ENCODE measurements at places on chromosomes 11 and 22. TPM values are rescaled to one million over a fixed set of nuclear protein-coding genes. Genes with fewer than 3 reads are reported as not detected.

- peak; percentile 75 for DNase-seq
These were observed 45.5 kb downstream of the PIWIL3 start for GRCh38 chr22:24728790-24729637.

GRCh38 chr11:35549787-35550186 is 24.4 kb upstream of the PAMR1 start:
- DNase-seq: no peak

The KCNJ5 gene
- 3.3 TPM for total RNA-seq

DNA sequence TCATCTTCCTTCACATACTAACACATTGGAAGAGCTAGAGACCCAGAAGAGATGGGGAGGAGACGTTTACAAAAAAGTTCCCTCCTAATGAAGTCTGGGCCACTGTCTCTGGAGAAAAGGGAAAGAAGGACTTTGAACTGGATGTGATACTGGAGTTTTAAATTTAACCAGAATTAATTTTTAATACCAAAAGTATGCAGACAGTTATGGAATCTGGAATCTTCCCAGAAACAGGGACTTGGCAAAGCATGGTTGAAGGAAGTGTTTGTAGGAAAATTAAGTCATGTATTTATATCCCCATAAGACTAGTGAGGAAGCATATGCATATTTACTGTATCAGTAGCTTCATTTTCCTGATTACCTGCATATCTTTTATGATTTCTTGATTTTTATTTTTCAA is 215.5 kb downstream of the TTC28 start:
- DNase-seq: no peak

DNA sequence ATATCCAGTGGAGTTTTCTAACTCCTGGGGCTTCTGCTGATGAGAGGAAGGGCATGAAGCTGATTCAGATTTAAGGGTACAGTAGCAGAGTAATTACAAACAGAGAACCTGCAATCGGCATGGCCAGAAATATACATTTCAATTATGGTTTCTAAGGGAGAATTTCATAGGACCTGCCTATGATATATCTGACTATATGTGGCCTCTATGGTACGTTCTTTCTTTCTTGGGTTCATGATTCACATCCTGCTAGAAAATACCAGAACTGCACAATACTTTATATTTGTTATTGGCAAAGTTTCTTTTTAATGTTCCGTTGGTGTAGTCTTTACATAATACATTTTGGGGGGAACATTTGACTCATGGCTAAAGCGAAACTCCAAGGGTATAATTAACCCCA is 63.1 kb upstream of the TTC12 start:
- DNase-seq: no peak

DNA sequence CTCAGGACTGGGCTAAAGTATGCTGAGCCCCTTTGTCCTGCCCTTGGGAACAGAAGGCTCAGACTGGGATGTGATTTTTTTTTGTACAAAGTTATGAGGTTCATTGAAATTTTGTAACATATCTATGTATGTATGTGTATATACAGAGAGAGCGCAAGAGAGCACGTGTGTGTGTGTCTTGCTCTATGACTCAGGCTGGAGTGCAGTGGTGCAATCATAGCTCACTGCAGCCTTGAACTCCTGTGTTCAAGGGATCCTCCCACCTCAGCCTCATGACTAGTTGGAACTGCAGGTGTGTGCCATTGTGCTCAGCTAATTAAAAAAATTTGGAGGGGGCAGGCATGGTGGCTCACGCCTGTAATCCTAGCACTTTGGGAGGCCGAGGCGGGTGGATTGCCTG is 5.7 kb downstream of the TMEM25 start:
- DNase-seq: no peak

The CRYBB3 gene
- total RNA-seq: 0.36 TPM

The SLC5A4 gene
- 0.52 TPM for total RNA-seq

DNA sequence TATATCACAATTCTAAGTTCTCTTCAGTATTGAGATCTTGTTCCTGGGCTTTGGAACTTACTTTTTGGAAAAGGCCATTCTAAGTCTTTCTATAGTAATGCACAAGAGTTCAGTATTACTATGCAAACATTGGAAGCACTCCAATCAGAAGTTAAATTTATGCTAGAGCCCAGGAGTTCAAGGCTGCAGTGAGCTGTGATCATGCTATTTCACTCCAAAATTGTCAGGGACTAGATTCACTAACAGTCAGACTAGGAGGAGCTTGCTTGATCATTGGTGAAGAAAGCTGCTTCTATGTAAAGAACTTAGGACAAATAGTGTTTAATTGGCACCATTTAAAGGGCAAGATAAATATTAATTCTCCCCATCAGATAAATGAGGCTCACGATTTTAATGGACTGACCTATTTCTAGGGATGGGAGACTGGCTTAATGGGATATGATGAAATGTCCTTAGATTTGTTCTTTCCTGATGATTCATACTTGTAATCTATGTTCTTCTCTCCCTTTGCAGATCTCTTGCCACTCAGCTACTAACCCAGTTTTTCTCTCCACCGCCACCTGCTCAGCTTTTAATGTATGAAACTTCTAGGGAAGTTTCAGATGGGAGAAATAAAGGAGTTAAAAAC is 32.6 kb upstream of the TMEM123 start:
- no peak for DNase-seq

GRCh38 chr11:1736447-1736992 is 13.9 kb downstream of the IFITM10 start:
- no peak for DNase-seq

DNA sequence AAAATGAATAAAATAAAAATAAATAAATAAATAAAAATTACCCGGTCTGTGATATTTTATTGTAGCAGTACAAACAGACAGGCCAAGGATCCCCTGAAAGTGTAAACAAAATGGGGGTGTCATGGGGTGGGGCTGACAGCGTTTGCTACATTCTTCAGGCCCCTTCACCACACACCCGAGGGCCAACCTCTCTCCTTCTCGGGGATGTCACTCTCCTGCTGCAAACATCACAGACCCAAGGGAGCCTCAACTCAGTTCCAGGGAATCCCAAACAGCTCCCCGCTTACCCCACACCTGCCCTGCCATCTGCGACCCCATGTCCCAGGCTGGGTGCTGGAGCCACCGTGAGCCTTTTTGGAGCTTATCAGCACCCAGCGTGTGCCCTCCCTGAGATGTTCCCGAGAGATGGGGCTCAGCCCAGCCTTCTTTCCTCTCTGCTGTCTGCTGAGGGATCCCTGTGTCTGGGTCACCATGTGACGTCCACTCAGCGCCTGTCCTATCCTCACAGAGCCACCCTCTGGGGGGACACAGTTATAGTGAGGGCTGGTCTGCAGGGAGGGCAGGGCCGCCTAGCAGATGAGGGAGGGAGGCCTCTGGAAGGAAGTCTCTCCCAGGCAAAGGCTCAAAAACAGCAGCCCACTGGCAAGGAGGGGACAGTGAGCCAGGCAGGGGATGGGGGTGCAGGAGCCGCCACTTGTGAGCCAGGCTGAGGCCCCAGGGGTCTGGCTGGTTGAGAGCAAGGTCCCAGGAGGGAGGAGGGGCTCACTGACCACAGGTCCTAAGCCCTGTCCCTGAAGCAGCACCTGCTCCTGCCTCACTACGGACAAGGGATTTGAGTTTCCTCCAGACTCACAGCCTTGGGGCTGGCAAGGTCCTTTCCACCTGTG is 1041.6 kb downstream of the BRD1 start:
- no peak for DNase-seq

- no peak for DNase-seq
These were observed 256.1 kb upstream of the NCAM1 start for GRCh38 chr11:112705148-112705547.

DNA sequence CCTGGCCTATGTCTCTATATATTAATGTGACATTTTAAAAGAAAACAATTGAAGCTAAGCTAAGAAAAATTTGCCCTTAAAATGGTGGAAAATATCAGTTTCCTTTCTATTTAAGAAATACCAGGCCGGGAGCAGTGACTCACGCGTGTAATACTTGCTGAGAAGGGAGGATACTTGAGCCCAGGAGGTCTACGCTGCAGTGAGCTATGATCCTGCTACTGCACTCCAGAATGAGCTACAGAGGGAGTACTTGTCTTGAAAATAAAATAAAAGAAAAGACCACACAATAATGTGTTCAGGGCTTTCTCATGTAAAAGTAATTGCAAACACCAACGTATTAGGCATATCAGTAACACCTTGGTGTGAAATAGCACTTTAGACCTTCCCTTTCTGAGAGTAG is 1.4 kb upstream of the PRSS23 start:
- DNase-seq: no peak

GRCh38 chr22:47558828-47559700 is 796.6 kb downstream of the TBC1D22A start:
- DNase-seq: no peak

DNA sequence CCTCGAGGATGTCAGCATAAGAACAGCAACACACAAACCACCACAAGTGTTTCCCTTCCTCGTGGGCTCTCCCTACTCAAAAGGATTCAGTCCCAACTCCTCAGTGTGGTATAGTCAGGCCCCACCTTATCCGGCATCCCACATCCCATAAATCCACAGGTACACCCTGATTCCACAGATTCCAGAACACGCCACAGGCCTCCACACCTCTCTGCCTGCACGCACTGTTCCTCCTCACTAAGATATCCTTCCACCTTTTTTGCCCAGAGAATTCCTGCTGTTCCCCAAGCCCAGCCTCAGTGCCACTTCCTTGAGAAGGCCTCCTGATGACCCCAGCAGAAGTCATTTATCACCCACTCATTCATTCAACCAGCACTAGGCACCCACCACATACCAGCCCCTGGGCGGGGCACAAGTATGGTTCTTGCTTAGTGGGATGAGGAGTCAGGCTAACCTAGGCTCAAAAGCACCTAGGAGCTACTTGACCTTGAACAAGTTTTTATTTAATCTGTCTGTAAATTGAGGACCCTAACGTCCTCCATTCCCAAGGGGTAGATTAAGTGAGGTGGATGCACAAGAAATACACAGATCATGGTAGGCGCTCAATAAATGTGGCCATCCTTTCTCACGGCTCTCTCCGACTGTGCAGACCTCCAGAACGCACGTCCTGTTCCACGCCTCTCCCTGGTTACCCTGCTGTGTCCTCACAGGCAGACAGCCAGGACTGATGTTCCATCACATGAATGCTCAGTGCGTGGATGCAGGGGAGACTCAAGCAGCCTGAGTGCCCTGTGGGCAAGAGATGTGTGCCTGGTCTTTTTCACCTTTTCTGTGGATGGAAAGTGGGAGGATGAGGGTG is 2.1 kb upstream of the KCNJ4 start:
- DNase-seq: no peak

GRCh38 chr11:37110385-37110784 is 512.3 kb upstream of the RAG2 start:
- no peak for DNase-seq

GRCh38 chr11:109480251-109480650 is 58.3 kb downstream of the C11orf87 start:
- DNase-seq: no peak

DNA sequence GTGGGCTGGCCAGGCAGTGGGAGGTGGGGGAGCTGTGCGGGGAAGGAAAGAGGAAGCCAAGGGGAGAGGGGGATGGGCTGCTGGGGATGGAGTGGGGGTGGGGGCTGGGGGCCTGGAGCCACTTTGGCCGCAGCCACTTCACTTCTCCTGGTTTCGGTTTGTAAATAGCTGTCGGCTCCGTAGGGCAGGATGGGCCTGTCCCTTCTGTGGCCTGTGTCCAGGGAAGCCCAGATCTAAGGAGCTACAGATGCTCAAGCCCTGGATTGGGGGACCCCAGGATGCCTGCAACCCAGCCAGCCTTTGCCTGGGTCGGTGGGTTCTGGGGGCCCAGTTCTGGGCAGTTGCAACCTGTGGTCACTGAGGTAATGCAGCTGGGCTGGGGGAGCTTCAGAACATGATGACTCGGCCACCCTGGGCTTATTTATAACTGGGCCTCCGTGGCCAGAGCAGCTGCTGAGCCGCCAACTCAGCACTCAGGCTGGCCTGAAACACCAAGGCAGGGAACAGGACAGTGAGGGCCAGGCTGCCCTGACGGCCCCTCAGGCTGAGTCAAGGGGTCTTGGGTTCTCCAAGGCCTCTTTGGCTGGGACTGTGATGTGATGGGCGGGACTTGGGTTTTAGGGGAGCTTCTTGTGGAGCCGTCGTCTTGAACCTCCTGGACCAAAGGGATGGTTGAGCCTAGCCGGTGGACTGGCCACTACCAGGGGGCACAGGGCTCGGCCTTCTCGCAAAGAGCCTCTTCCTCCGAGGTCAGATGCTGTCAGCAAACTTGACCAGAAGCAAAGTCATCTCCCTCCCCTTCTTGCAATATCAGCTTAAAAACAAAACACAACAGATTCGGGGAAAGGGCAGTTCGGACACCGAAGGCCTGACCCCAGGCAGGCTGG is 15.0 kb upstream of the SLC39A13 start:
- no peak for DNase-seq

The PLA2G3 gene
- not detected for total RNA-seq

The DEUP1 gene
- total RNA-seq: not detected

The APOBEC3H gene
- 0.21 TPM for total RNA-seq

The UBQLNL gene
- 0.14 TPM for total RNA-seq

The MMP10 gene
- not detected for total RNA-seq

The OR10A2 gene
- total RNA-seq: not detected

DNA sequence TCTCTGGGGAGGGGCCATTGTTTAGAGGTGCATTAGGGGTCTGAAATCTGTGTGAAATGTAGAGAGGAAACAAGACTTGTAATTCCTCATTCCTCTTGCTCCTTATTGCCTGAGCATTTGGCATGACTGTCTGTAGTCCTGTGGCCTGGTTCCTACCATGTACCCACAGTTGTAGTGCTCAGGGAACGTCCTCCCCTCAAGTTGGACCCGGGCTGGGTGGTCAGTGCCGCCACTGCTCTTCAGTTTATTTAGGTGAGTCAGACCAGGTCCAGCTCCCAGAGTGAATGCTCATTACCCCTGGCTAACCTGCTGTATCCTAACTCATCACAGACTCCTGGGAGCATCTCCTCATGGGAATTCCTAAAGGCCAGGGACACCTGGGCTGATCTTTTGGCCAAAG is 139.8 kb downstream of the GRIK4 start:
- DNase-seq: no peak

GRCh38 chr11:69651834-69652620 is 11.1 kb downstream of the CCND1 start:
- DNase-seq: no peak

DNA sequence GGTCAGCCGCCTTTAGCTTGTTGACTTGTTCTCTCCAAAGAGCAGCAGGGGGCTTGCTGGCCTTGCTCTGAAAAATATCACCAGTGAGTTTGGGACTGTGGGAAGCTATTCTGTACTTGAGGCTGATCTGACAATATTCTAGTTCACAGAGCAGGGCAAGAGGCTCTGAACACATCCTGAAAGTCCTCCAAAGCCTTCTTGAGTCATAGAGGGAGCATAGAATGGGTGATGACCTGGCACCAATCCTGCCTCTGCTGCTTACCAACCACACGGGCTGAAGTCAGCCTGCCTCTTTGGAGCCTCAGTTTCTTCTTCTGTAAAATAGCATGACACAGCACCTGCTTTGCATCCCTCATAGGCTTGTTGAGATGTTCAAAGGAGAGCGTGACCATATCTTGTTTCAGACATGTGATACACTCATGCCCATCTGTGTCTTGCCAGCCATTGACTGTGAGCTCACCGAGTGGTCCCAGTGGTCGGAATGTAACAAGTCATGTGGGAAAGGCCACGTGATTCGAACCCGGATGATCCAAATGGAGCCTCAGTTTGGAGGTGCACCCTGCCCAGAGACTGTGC is 96.6 kb downstream of the RRAS2 start:
- no peak for DNase-seq

The KCNE3 gene
- total RNA-seq: 2.4 TPM
